ENCODE measurements at places on chromosomes 3 and 15.
A peak's percentile ranks its signal among the peaks of the same experiment; 100 is the strongest.

- DNase-seq, result no peak
These were observed 1.3 kb downstream of the FEM1B start for GRCh38 chr15:68278595-68279405.

DNA sequence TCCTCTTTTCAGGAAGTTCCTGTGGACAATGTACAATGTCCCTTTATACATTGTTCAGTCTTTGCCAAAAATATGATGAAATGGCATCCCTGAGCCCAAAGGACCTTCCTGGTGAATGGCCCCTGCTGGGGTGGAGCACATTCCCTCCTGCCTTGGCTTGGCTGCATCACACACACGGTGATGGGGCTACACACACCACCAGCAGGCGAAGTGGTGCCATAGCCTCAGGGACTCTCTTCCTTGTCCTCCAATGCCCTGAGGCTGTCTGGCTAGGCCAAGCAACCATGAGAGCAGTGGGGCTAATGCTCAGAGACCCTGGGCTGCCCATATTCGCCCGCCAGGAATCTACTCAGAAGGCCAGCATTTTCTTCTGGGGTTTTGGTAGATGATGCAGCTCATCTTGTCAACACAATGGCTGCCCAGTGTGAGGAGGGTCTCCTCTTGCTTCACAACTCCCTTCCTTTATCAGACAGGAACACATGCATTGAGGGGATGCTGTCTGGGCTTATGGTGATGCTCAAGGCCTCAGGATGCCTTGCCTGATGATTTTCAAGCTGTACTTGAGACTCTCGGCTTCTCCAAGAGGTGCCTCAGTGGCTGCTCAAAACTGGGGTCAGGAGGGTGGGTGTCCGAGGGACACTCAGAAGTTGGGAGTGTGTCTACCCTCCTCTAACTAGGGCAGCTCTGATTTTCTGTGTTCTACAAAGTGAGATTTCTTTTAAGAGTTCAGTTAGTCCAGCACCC, 40.9 kb upstream of the EPHB1 start:
- no peak for DNase-seq

GRCh38 chr3:73449774-73450173, 175.0 kb downstream of the PDZRN3 start:
- no peak for DNase-seq

GRCh38 chr15:71294911-71295602, 179.8 kb downstream of the THSD4 start:
- peak; percentile 98 for DNase-seq

DNA sequence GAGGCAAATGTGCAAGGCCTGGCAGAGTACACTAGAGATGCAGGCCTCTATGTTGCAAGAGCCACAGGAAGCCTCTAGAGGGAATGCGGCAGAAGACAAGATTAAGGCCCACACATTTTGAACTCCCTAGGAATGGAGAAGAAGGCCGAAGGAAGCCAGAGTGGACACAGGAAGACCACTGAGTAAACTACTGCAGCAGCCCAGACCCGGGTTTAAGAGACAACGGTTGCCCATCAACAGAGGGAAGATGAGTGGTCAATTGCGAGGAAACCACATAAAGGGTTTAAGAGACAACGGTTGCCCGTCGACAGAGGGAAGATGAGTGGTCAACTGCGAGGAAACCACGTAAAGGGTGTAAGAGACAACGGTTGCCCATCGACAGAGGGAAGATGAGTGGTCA, 14.6 kb downstream of the CHSY1 start:
- DNase-seq, result no peak

DNA sequence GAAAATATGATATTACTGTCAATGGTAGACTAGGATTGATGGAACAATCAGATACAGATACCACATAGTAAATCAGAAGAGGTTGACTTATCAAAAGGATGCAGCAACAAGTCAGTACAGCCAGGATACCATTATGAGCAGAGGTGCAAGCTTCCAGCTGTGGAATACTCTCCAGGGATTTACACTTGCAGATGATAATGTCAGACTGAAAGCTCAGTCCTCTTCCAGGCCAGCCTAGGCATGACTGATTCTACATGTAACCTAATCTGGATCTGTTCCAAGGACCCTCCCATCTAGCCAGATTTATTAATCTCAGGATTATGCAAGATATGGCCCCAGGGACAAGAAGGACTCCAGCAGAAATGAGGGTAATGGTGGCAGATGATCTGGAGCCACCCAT, 8.2 kb downstream of the FILIP1L start:
- no peak for DNase-seq

DNA sequence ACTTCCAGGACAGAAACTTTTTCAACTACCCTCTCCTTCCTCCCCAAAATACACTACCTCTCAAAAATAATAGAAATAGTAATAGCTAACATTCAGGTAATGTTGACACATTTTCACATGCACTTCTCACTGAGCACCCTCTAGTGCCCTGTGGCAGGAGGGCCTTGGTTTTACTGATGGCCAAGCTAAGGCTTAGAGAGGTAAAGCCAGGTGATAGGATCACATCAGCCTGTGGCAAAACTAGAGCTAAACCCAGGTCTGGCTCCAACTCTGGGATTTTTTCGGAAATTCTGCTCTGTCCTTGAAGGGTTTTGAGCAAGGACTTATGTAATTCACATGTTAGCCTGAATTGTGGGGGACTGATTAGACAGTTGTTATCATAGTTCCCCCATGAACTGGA, 922 bp upstream of the TAMM41 start:
- DNase-seq, result no peak

DNA sequence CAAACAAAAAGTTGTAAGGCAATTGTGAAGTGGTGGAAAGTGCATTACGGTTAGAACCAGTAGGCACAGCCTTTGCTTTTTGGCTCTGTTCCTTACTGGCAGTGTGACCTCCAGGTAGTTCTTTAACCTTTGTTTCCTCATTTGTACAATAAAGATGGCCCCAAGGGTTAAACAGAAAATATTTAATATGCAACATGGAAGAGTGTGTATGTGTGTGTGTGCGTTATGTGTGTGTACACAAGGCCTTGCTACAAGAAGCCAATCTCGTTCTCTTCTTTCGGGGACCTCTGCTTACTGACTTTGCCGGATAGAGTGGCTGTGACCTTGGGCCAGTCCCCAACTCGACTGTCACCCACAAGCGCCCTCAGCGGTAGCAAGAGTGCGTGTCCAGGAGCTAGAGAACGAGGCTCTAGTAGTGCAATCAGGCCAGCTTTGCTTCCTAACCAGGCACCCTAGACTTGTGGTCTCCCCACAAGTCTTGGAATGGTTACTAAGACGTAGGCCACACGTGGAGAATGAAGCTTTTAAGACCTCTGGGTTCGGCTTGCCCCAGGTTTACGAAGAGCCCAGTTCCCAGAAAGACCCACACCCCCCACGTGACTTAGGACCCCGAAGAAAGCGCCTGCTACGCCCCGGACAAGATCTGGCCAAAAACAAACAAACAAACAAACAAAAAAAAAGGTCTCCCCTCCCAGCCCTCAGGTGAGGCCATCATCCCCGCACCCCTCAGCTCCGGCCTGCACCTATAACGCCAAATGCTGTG, 593 bp downstream of the CIAO2A start:
- no peak for DNase-seq
